ENCODE measurements at places on chromosomes 7 and 10.
A peak's percentile ranks its signal among the peaks of the same experiment; 100 is the strongest.

- no peak for DNase-seq
Measured at GRCh38 chr10:1504940-1505339, 232.4 kb downstream of the ADARB2 start.

DNA sequence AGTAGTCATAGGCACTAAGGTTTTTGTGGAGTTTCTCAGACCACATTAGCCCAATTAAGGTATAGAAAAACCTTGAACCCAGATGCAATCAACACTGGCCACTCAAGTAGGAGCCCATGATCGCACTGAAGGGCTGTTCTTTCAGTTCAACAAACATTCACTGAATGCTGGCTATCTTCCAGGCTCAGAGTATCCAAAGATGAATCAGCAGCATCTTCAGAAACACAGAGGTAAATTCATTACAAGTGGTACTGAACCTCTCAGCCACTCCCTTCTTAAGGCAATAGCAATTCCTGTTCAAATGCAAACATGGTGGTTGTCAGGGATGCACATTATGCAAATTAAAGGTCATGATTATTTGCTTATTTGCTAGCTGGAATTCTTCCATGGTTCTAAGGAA lies 17.1 kb downstream of the KCNK18 start:
- DNase-seq = no peak

DNA sequence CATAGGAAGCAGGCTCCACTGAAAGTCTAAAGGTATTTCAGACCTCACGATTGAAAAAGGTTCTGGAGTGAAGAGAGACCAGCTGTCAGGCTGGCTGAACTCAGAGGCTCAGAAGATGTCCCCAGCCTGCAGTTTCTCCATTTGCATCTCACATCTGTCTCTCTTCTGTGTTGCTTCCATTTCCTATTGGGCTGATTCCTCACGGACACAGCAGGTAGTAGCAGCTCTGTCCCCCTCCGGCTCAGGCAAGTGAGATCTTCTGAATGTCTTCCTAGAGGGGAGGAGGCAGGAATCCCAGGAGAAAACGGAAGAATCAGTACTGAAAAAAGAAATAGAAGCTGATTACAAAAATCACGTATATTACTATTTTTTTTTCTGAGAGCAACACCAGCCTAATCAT lies 274.1 kb upstream of the COBL start:
- no peak for DNase-seq

- no peak for DNase-seq
Measured at GRCh38 chr7:157972914-157973313, 614.7 kb downstream of the PTPRN2 start.

DNA sequence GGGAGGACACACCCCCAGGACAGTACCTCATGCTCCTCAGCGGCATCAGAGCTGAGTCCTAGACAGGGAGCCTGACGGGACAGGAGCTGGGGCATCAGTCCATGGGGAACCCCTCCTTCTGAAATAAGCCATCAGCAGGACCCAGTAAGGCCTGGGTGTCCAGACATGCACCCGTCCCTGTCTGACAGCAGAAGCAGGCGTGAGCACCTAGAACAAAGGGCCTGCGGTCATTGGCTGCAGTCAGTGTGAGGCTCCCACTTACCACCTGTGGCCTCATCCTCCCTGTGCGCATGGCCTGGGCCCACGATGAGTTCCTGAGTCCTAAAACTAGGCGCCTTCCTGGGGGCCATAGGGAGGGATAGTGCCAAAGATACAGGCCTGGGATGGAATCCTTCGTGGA lies 484.7 kb downstream of the PTPRN2 start:
- no peak for DNase-seq

DNA sequence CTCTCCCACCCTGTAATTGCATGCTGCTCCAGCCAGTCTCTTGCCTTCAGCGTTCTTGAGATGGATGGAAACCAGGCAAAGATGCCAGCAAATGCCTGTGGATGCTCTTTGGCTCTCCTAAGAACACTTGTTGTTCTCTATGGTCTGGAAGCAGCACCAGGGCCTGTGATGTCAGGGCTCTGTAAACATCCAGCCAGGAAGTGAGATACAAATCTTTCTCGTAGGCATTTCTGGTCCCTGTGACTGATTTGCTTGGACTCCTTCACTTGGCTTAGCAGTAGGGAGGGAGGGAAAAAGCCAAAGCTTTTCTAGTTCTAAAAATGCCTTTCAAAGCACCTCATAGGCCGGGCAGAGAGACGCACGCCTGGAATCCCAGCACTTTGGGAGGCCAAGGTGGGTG lies 201.3 kb downstream of the REEP3 start:
- DNase-seq = no peak

GRCh38 chr7:7131273-7131672 lies 51.1 kb upstream of the C1GALT1 start:
- no peak for DNase-seq

GRCh38 chr10:95221124-95221523 lies 27.1 kb downstream of the ACSM6 start:
- no peak for DNase-seq

DNA sequence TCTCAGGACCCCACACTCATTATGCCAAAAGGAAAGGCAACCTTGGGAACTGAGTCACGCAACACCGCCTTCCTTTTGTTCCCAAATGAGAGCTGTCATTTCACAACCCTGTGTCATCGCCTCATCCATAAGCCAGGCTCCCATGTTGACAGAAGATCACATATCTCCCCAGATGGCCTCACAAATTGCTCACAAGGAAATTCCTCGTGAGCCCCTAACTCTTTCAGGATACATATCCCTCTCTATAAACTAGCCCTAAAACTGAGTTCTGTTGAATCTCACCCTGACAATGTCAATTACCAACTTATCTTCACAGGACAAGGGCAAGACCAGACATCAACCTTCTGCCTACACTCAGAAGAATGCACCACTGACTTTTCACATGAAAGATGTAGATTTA lies 22.6 kb downstream of the CCDC3 start:
- no peak for DNase-seq

- DNase-seq = no peak
Measured at GRCh38 chr7:38438970-38439369, 165.5 kb upstream of the TARP start.

- DNase-seq = no peak
Measured at GRCh38 chr10:76491216-76491615, 1059.8 kb downstream of the LRMDA start.

DNA sequence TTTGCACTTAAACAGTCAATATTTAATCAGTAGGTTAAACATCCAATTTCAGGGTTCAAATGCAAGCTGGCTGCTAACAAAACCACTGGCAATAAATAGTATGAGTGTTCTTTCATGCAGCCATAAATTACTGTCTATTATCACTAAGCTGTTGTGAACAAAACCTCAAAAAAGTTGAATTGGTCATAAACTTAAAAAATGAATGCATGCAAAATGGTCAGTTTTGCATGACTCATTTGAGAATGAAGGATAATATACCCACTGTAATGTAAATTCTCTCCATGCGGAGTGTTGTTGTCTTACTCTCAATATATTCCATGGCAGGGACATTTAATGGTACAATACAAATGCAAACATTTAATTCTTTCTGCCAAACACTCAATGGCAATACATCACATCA lies 226.4 kb downstream of the MAGI2 start:
- no peak for DNase-seq

DNA sequence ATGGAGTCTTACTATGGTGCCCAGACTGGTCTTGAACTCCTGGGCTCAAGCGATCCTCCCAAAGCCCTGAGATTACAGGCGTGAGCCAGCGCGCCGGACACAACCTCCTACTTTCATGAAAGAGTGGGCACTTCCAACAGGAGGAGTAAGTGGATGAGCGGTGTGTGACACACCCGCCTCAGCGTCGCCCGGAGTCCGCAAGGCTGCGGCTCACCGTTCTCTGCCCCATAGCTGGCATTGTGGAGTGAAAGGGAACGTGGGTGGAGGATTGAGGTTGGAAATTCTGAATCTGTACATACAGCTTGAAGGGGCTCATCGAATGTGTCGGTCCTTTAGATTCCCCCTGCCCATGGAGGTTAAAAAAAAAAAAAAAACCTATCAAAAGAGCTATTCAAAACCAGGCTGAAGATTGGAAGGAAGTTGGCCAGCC lies 524 bp upstream of the PRXL2A start:
- DNase-seq = no peak

GRCh38 chr7:116228241-116228640 lies 17.9 kb downstream of the TES start:
- no peak for DNase-seq

- no peak for DNase-seq
Measured at GRCh38 chr7:139721417-139721816, 56.4 kb downstream of the HIPK2 start.

- DNase-seq = no peak
Measured at GRCh38 chr7:133124974-133125373, 43.1 kb upstream of the CHCHD3 start.

DNA sequence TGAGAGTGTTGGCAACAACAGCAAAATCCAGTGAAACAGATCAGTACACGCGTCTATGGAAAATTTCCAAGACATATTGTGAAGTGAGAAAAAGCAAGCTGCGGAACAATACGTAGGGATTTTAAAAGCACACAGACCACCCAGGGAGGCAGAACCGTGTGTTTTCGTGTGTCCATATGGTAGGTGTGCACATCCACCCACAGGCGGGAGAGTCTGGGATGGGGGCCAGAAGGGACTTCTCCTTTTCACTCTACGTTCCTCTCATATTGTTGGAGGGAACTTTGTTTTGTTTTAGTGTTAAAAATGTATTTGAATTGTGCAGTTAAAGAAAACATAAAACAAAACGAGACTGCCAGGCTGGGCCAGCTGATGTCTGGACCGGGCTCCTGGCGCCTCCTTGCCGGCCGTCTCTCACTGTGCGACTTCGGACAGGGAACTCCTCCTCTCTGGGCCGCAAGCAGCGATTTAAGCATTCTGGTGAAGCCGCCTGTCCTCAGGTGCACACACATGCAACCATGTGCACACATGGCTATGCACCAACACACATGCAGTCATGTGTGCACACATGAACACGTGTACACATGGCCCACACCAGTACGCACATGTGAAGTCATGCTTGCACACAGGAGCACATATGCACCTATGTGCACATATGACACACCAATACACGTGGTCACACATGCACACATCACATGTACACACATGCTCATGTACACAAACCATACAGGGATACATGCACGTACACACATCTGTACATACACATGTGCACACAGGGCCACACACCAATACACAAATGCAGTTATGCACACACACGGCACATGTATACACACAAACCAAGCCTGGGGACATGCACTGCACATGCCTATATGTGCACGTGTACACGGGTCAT lies 141.1 kb downstream of the ELFN1 start:
- DNase-seq = no peak

DNA sequence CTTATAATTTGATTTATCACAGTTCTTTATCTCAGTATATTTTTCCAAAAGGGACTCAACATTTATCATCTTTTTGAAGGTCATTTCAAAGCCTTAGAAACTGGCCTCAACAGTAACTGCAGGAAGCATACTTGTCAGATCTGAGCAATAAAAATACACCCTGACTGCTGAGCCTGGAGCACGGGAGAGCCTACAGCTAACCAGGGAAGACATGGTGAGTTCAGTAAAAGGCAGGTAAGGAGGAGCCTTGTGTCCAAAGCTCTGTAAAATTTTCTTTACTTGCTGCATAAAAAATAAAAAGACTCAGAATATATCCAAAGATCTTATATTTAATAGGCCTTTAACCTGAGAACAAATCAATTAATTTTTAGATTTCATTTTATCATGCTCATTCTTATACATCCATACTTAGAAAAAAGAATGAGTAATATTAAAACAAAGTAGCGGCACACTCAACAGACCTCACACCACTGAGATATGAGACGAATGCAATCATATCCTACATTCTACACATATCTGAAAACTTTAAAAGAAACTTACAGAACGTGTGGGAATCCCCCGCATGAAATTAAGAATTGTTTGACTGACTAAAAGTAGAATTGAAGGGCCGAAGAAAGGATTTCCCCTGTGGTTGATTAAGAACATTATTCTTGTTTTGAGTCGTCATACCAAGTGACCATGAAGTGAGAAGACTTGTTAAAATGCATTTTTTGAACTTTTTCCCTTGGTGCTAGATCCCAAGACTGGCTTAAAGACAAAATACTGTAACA lies 296.4 kb upstream of the MKLN1 start:
- peak; percentile 71 for DNase-seq

GRCh38 chr7:41886262-41886900 lies 183.5 kb upstream of the INHBA start:
- no peak for DNase-seq

- no peak for DNase-seq
Measured at GRCh38 chr10:75048669-75049098, 62.8 kb upstream of the SAMD8 start.

DNA sequence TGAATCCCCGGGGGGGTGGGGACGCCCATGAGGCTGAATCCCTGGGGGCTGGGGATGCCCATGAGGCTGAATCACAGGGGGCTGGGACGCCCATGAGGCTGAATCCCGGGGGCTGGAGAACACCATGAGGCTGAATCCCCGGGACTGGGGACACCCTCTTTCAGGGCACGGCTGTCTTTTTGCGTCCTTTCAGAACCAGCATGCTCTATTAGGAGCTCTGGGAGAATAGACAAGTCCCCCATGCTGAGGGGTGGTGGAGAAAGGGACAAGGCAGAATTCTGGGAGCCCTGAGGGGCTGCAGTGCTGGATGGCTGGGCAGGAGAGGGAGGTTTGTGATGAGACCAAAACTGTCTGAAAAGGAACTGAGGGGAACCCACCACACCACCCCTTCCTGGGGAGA lies 257.3 kb upstream of the TCERG1L start:
- no peak for DNase-seq

DNA sequence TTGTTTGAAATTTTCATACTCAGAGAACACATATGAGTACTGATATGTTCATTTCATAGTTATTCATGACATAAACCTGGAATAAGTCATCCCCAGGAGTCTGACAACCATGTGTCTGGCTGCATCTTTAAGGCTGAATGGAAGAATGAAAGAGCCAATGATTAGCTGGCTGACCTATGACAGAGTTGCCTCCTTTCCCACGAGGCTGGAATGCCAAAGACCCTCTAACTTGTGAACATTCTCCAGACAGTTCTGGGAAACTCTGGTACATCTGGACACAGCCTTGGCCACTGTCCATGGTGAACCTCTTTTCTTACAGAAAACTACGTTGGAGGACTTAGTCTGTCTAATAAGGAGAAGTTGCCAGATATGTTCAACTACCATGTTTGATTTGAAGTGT lies 380.8 kb upstream of the MKI67 start:
- no peak for DNase-seq
